ENCODE measurements at places on chromosomes 4 and X.

DNA sequence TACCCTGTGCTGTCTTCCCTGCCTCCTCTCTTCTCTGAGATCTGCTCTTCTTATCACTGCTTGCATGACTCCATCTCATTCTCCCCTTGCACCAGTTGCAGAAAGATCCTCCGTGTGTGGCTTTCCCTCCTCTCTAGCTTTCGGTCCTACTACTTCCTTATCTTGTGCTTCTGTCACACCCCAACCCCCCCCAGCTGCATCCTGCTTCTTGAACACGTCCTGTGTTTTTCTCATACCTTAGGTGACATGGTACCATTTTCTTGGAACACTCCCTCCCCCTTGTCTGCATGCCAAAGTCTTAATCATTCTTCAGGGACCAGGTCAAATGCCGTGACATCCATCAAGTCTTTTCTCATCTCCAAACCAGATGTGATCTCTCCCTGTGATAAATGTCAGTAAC lies 46.4 kb downstream of the FHL1 start:
- DNase-seq = no peak

DNA sequence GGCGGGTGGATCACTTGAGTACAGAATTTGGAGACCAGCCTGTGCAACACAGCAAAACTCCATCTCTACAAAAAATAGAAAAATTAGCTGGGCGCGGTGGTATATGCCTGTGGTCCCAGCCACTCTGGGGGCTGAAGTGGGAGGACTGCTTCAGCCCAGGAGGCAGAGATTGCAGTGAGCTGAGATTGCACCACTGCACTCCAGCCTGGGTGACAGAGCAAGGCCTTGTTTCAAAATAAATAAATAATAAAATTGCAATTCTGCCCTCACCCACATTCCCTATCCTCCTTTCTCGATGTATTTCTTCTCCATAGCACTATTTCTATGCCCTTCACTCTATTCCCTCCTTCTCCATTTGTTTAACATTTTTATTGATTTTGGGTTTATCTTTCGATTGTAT lies 8.7 kb upstream of the SLAIN2 start:
- DNase-seq = no peak

DNA sequence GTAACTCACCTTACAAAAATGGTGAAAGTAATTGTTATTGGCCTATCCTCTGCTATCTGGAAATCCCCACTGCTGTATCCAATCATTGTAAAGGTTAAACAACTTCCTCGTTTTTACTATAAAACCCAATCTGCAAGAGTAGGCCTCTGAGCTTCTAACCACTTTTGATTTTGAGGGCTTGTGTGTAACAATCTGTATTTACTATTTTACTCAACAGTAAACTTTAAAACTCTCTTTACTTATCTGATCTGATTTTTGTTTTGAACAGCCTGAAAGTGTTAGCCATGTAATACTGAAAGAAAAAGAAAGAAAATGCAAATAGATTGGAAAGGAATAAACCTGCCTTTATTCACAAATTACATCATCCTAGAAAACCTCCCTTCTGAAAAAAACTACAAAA lies 63.1 kb downstream of the SLC10A7 start:
- DNase-seq = no peak

- no peak for DNase-seq
Measured at GRCh38 chrX:41661366-41662095, 27.2 kb upstream of the GPR34 start.

GRCh38 chr4:126395664-126396063 lies 1080.9 kb downstream of the FAT4 start:
- no peak for DNase-seq

- DNase-seq = peak; percentile 62
Measured at GRCh38 chrX:56802921-56803849, 74.1 kb downstream of the NBDY start.

DNA sequence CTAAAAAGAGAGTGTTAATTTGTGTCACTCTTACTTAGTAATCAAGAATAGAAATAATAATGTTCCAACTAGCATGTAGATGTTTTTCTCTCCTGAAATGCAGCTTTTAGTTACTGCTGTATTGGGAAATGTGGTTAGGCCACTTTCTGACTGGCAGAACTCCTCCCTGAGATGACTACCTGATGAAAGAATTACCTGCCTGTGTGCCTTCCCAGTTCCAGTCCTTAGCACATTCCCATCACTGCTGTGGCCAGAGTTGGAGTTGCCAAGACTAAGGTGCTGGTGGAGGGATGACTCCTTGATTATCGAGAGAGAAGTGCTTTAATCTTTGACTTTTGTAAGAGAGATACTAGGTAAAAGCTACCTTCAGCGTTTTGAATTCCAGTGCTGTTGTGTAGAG lies 9.5 kb downstream of the GAB1 start:
- DNase-seq = no peak

GRCh38 chr4:93334003-93334402 lies 494.6 kb upstream of the ATOH1 start:
- no peak for DNase-seq

DNA sequence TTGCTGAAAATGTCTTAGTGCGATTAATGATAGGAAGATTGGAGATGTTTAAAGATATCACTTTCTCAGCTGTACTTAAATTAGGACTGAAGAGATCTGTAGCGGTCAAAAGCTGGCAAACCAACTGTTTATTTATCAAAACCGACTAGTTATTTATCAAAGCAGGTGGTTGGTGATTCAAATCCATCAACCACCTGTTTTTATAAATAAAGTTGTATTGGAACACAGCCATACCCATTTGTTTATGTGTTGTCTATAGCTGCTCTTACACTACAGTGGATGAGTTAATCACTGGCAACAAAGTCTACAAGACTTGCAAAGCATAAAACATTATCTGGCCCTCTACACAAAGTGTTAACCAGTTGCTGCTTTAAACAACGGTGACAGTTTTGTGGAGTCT lies 76.8 kb downstream of the IL15 start:
- DNase-seq = no peak

GRCh38 chrX:4936315-4936714 lies 1222.9 kb upstream of the PRKX start:
- no peak for DNase-seq

GRCh38 chrX:103846386-103846785 lies 14.3 kb upstream of the RAB9B start:
- DNase-seq = no peak

GRCh38 chrX:103941201-103941975 lies 21.0 kb upstream of the TMSB15B start:
- DNase-seq = no peak

All from testis (tissue), 5 donors.